ENCODE measurements at places on chromosomes 2 and 18.

DNA sequence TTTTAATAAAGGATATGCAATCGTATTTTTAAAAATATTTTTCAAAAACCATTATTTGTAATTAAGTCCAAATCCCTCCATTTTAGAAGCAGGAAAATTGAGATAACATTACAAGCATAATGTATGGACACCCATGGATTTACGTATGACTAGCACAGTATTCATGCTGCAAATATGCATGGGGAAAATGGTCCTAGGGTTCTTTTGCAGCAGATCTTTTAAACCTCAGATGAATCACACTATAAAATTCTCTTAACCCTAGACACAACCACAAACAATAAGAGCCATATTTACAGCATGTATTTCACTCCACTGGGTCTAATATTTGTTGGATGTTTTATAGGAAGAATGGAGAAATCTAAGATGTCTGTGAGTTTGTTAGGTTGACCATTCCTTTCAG, 453.4 kb downstream of the TGIF1 start:
- DNase-seq = no peak

GRCh38 chr2:42026272-42026671, 21.5 kb upstream of the PKDCC start:
- DNase-seq = no peak

- DNase-seq = peak; percentile 47
These were observed at the start of gene RAB27B for GRCh38 chr18:54828281-54828881. Gene RAB27B, plus strand, starts transcription at chr18:54828477. Its CDS starts 49,109 bp downstream, at chr18:54877586.

DNA sequence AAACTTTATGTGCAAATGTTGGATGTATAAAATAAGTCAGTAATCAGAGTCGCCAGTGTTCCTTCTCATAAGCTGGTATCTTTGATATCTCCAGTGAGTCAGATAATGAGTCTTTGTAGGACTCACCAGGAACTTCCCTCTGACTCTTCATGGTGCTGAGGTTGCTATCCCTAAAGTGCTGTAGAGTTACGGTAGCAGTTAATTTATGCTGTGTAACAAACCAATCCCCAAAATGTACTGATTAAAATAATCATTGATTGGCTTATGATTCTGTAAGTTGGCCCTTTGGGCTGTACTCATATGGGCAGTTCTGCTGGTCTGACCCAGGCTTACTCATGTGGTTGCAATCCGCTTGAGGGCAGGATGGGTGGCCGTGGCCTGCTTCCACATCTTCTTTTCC, 43.8 kb downstream of the MAIP1 start:
- DNase-seq = no peak

DNA sequence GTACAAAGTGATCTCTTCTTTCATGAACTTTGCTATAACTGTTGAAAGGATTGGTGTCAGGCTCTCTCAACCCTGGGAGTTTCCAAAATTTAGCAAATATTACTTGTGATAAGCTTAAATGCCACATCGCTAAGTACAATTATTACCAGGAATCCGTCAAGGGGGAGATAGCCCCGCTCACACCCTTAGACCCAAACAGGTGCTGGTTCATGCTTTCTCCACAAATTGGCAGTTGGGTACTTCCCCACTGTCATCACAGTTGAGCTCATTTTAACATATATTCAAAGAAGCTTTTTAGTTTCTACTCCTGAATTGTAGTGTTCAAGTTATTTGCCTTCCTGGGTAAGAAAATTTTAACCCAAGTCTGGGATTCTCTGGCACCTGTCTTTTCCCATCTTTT, 29.8 kb upstream of the EPB41L5 start:
- no peak for DNase-seq

DNA sequence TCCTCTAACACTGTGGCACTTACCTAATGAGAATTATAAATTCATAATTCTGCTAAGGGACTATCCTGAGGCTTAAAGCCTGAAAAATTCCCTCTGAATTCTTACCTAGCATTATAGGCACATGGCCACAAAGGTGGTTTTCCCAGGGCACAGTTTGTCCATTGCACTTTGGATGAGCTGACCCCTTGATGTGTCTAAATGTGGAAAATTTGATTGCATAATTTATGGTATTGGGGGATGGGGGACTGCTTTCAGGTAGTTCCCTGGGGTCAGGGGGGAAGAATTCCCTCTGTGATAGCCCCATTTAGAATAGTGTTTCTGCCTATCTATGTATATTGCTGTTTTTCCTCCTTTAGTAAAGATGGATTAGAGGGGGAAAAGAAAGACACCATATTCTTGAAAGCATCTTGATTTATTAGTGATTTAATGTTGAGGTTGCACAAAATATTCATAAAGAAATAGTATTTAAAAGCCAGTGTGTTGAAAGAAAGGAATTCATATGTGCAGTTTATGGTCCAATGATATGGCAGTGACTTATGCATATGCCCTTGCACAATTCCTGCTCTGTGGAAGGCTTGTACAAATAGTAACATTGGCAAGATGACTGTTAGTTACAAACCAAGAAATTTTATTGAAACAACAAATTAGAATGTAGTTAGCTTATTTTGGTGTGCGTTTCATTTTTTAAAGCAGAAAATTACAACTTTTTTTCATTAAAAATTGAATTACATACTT, 8.7 kb upstream of the HTR2B start:
- DNase-seq = no peak

- DNase-seq = no peak
These were observed 114.8 kb upstream of the PKDCC start for GRCh38 chr2:41933046-41933420.

- no peak for DNase-seq
These were observed 817 bp downstream of the DSC2 start for GRCh38 chr18:31101183-31102024.

DNA sequence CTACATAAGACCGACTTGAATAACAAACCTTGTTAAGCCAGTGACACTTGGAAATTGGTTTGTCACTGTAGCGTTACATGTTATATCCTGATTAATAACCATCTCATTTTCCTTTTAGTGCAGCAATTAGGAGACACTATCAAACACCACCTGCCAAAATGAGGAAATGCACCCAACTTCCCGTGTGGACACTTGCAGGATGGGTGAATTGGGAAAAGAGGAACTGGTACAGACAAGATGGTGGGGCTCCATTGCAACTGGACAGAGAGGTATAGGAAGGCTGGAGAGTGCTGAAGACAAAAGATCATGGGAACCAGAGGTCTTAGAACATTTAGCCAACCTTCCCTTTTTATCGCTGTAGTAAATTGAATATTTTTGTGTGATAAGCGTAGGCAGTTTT, 816.3 kb upstream of the HS6ST1 start:
- DNase-seq = no peak

All from T-helper 1 cell (primary cell).